ENCODE measurements at places on chromosomes 5 and 9. TPM values are rescaled to one million over a fixed set of nuclear protein-coding genes. Genes with fewer than 3 reads are reported as not detected.

The TSSK1B gene
- not detected for total RNA-seq

The GABRA6 gene
- not detected for total RNA-seq

The F2RL1 gene
- total RNA-seq, result 3.2 TPM

The FOXD1 gene
- total RNA-seq, result 45.9 TPM

Data from HFFc6 (cell line).